ENCODE measurements at places on chromosomes 5 and 9.
A peak's percentile ranks its signal among the peaks of the same experiment; 100 is the strongest.

GRCh38 chr5:175467983-175468690 is 10.2 kb upstream of the SFXN1 start:
- no peak for DNase-seq

- DNase-seq = no peak
Observed at GRCh38 chr5:112201141-112201540, 217.9 kb downstream of the EPB41L4A start.

- DNase-seq = peak; percentile 70
Observed at GRCh38 chr5:73692166-73692640, 66.2 kb downstream of the ARHGEF28 start.

DNA sequence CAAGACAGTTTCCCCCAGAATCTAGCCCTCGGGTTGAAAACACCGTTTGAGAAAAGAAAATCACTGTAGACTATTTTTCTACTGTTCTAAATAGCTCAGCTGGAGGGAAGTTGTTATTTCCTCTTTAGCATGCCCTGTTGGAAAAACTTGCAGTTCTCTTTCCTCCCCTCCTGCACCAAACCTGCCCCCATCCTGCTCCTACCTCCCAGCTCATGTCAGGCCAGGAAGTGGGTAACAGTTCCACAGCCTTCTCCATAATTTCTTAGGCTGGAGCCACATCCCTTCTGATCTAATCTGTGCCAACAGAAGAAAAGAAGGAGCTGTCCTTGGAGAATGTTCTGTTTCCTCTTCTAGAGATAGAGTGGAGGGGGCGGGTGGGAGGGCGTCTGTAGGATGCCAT is 437.7 kb downstream of the SPOCK1 start:
- no peak for DNase-seq

DNA sequence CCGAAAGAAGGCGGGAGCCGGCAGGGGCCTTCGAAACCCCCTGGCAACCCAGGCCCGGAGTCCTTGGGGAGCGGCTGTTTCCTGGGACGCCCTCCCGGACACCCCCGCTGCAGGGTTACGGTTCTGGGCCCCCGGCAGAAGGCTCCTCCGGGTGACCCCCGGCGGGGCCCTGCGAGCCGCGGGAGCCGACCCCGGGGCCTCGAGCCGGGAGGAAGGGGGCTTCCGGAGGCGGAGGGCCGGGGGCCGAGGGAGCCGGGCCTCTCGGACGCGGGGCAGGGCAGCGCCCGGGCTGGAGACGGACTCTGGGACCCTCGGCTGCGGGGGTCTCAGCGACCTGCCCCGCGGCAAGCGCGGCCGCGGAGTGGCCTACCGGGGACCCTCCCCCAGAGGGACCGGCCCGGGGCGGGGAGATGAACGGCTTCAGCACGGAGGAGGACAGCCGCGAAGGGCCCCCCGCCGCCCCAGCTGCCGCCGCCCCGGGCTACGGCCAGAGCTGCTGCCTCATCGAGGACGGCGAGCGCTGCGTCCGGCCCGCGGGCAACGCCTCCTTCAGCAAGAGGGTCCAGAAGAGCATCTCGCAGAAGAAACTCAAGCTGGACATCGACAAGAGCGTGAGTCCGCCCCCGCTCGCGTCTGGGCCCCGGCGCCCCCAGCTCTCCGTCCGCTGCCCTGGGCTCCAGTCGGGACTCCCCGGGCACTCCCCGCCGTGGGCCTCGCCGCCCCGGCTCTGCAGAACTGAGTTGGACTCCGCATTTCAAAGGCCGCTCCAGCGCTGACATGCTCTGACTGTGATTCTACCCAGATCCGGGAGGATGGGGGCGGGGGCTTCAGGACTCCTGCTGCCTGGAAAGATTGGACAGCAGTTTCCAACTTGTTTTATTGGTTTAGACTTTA is 645 bp downstream of the SAP30L start:
- peak; percentile 23 for DNase-seq

- DNase-seq = no peak
Observed at GRCh38 chr5:577800-578199, 34.3 kb upstream of the CEP72 start.

DNA sequence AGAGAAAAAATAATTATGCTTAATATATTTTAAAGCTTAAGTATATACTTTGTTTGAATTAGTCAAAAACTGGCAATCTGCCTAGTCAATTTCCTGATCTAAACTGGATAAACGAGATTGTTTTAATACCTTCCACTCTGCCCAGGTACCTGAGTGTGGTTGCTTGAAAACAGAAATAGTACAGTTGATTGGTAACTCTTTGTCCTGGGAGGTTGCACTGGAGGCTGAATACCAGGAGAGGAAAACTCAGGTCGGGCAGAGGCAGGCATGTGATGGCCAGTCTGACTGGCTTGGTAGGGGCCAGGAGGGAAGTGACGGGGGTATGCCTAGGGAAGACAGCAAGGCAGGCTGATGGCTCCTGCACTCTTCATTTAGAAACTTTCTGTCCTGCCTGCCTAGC is 80.2 kb downstream of the PIK3R1 start:
- no peak for DNase-seq

DNA sequence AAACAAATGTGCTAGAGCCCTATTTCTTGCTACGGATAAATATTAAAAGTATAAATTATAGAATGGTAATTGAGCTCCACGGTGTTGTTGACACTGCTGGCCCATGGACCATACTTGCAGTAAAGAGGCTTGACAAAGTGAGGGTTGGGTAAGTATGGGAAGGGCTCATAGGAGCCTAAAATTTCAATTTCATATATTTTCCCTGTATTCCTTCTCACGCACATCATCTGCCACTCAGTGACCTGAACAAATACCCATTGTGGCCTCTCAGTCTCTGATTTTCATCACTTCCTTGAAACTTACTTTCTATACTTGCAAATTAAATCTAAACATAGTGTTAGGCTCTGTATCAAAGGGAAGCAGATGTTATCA is 116.5 kb downstream of the PIK3R1 start:
- DNase-seq = no peak

- DNase-seq = no peak
Observed at GRCh38 chr5:156232251-156232869, 94.6 kb upstream of the SGCD start.

DNA sequence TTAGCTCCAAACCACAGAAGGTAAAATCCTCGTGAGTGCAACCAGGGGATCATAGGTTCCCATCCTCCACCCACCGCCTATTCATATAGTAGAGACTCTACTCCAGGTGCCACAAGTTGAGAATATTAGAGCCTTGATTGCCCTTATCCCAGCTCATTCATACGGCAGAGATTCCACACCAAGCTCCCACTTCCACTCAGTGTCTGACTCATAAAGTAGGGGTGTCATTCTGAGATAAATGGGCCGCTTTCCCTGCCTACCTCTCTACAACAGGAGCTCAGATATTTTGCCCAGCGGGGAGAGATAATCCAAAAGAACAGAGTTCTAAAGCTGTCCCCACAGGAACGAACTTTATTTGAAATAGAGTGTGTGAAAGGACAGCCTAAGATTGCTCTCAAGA is 9.4 kb downstream of the SLC22A4 start:
- DNase-seq = peak; percentile 74

DNA sequence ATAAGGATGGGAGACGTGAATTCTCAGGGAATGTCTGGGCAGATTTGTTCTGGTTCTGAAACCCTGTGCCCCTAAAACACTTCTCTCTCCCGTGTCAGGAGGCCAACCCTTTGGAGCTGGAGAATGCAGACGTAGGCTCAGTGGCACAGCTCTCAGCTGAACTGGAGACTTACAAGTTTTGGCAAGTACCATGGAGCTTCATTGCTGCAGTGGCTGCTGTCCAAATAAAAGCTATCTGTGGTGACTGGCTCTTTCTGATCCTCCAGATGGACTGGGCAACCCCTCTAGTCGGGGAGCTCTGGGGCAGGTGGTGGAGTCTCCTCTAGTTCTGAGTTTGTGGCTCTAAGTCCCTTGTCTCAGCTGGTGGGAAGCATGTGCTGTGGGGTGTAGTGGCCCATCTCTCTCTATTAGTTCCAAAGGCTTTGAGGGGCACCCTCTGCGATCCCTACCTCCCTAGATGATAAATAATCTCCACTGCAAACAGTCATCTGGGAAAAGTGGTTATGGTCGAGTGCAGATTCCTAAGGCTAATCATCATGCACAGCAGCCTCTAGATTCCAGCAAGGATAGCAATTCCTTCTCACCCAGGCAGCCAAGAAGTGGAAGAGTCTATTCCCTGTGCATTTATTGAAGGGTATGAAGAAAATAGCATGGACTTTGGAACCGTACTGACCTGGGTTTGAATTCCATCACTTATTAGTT is 204.2 kb upstream of the KLF4 start:
- DNase-seq = no peak

DNA sequence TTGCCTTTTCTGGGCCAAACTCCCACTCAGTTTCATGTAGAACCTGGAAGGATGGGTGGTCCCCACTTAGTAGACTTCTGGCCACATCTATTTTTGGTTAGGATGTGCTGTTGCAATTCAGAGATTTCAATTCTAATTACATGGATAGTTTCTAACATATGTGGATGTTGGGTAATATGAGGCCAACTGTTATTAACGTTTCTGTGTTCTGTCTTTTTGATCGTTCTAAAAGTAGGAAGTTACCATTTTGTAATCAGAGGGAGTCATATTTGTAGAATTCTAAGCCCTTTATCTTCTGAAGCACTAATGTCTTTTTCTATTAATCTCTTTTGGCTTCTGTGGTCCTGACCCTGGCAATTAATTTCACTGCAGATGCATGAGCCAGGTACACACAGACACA is 141.6 kb upstream of the SPEF2 start:
- no peak for DNase-seq

All from NCI-H226 (cell line).